ENCODE measurements at places on chromosomes 2 and 18.
A peak's percentile ranks its signal among the peaks of the same experiment; 100 is the strongest.

DNA sequence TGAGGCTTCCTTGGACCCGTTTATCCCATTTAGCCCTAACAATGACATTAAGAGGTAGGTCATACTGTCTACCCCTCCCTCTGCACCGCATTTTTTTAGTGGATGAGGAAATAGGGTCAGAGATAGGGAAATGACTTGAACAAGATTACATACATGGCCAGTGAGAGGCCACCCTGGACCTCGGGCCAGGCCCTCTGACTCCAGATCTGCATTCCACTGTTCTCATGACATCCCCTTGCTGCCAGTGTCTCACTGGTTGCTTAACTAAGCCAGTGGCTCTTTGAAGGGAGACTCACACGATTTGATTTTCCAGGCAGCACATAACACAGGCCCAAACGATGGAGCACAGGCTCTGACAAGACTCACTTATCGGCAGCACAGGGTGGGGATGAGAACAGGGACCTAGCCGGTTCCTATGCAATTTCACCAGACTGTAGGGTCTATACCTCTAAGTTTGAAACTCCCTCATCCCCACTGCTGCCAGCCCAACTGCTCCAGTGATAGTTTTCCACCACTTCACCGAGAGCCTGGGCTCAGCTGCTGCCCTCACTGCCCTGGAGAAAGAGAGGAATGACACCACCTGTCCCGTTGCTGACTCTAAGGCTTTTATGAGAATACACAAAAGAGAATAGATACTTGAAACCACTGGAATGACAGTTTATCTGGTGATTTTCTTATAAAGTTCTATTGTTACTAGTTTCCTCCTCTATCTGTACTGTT lies 82.5 kb downstream of the TMEM247 start:
- no peak for DNase-seq

GRCh38 chr2:133408671-133409070 lies 159.6 kb downstream of the NCKAP5 start:
- DNase-seq, result no peak

DNA sequence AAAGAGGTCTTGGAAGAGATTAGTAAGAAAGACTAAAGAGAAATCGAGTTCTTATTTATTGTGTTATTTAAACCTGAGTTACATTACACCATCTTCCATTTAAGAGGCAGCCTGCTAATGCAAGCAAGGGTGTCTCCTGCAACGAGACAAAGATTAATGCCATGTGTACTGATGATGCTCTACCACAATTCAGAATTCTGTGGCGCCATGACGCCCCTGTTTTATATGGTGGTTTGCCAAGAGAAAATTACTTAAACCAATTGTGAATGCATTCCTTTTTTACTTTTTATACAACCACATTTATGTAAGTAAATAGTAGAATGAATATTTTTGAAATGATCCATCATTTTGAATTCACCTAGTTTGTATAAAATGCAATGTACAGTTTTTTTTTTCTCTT lies 356.1 kb upstream of the ZEB2 start:
- DNase-seq, result no peak

GRCh38 chr18:46051731-46052461 lies 20.2 kb downstream of the PSTPIP2 start:
- DNase-seq, result no peak

GRCh38 chr2:134370655-134371445 lies 117.0 kb downstream of the MGAT5 start:
- no peak for DNase-seq

- no peak for DNase-seq
Observed at GRCh38 chr2:233082931-233083755, 23.0 kb downstream of the INPP5D start.

DNA sequence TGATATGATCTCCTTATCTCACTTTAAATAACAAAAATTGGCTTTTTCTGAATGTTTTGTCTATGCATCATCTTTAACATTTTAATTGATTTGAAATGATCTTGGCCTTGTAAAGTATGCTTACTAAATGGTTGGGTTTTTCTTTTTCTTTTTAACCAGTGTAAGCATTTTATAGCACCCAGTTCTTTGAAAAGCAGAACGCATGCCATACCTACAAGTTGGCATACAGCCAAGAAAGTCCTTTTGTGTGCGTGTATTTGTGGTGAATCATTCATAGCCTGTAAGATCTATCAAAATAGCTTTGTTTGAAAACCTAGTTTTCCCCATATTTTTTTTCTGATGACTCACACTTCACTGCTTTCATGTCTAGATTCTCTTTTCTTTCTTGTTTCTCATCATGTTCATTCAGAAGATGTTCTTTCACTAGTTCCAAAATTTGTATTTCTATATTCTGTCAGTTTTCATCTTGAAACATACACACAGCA lies 4.1 kb upstream of the VRK2 start:
- DNase-seq, result peak; percentile 25

GRCh38 chr18:35876243-35876642 lies 96.2 kb upstream of the RMP24 start:
- DNase-seq, result no peak

GRCh38 chr18:9380101-9380500 lies 45.5 kb downstream of the TWSG1 start:
- DNase-seq, result peak; percentile 3
